Activated gamma-delta T cell (primary cell): ENCODE measurements at places on chromosomes 5 and 9.

DNA sequence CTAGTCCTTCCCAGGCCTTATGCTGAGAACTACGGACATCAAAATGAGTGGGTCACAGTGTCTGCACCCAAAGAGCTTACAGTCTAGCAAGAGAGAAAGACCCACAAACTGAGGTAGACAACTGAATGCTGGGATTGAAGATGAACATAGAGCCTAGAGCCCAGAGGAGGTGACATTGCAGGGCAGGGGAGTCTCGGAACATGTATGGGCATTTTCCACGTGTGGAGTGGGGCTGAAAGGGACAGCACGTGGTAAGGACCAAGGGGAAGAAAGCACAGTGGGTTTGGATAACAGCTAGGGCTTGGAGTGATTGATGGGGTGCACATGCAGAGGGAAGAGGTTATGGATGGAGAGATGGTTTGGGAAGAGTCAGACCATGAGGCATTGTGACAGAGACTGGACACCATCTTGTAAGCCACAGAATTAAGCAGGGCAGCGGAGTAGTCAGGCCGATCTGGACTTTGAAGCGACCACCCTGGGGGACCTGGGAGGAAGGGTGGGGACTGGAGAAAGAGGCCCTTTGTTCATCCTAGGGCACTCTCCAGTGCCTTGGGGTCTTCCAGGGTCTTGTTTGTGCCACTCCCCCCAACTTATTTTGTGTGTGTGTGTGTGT is 47.5 kb upstream of the SH3PXD2B start:
- DNase-seq = no peak

DNA sequence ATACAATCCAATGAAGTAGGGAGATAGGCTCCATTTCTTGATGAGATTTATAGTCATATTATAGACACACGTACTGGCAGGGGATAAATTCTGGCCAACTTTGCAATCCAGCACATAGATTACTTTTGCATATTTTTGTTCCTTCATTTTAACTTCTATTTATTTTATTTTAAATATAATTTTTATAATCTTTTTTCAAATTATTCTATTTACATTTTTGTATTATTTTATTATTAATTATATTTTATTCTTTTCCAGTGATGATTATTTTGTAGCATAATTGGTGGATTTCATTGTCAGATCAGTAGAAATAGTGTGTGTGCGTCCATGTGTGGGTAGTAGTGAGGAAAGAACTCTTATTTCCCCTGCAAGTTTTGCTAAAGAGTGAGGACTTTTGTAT is 980.1 kb upstream of the TYRP1 start:
- no peak for DNase-seq

DNA sequence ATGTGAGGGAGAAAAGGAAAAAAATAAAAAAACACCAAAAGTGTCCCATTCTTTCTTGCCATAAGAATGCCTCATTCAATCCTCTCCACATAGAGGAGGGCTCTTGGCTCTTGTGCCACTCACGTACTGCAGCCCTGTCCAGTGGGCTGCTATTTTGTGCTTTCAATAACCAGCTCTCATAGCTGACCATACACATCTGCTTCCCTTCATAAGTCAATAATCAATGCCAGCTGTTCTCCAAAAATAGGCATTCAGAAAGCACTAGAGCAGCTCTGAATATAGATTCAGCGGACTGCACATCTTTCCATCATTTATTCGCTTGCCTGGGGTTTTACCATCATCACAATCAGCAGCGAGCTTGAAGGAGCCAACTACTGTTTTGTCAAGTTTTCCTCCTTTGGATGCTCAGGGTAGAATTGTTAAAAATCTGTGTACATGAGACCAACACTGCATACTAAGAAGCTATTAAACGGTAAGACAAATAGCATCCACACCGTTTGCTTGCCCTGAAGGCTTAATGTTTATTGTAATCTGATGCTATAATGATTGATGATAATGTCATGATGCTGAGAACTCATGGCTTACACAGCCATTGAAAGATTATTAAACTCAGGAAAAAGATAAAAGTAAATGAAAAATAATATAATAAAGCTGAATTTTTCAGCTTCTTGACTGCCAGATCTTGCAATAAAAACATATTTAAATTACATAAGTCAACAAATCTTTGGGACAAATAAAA is 80.0 kb downstream of the OXCT1 start:
- DNase-seq = no peak

- DNase-seq = no peak
Observed at GRCh38 chr9:27818348-27818747, 245.1 kb upstream of the C9orf72 start.

DNA sequence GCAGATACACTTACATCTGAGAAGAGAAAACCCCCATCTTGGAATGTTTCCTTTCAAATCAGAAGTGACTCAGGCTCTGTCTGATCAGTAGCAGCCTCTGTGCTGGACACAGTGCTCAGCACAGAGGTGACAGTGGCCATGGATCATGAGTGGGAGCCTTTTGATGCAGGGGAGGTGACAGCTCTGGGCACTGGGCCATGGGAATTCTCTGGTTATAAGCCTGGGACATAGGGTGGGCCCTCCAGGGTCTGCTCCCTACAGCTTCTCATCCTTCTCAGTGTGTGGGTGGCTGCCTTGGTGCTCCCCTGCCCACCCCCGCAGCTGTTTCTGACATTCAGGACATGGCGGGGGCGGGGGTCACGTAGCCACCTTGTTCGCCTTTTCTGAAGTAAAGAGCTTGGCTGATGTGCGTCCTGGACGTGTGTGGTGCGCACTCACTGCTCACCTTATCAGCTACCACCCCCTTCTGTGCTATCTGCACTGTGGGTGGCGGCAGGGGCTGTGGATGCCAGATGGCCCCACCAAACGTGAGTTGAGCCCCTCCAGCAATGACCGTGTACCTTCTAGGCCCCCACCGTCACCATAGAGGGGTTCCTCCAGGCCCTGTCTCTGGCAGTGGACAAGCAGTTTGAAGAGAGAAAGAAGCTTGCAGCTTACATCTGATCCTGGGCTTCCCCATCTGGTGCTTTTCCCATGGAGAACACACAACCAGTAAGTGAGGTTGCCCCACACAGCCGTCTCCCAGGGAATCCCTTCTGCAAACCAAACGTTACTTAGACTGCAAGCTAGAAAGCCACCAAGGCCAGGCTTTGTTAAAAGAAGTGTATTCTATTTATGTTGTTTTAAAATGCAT is 24.0 kb downstream of the TRIP13 start:
- no peak for DNase-seq

DNA sequence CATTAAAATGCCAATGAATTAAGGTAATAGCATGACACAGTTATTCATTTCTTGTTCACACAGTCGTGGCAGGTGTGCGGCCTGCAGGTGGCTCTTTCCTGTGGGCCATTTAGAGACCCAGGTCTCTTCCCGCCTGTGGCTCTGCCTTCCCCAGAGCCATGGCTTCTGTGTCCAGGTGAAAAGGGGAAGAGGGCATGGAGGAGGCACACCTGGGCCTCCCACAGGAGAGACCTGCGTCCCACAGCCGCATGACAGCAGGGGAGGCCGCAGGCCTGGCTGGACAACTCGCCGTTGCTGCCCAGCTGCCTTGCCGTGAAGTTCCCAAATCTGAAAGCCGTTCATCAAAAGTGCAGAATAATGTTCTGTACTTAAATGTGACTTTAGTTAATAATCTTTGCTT is 14.4 kb upstream of the PLEKHG4B start:
- no peak for DNase-seq

DNA sequence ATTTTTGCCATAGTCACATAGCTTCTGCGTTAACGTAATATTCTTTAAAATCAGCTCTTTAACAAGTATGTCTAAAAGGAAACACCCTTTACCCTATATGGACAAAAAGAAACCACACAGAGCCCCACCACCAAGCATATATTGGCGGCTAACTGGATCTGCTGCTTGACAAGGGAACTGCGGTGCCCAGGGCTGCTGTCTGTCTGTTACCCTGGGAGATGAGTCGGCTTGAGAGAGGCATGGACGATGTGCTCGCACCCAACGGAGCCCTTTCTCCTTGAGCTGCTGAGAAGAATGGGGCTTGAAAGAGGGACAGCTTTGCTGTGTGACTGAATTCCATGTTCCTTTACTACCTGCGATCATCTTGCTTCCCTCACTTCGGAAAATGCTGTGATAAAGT is 158.6 kb upstream of the SHB start:
- no peak for DNase-seq

DNA sequence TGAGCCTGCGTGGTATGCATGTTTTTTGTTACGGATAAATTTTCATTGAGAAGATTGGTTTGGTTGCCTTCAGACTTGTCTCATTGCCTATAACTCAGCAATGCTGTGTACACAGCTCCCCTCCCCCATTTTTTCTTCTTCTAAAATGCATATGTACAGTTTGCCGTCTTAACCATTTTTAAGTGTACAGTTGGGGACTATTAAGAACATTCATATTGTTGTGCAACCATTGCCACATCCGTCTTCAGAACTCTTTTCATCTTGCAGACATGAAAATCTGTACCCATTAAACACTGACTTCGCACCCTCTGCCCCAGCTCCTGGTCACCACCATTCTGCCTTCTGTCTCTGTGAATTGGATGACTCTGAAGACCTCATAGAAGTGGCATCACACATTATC is 6.2 kb downstream of the EXOC3 start:
- no peak for DNase-seq

GRCh38 chr9:14750821-14751220 is 28.3 kb upstream of the CER1 start:
- no peak for DNase-seq

DNA sequence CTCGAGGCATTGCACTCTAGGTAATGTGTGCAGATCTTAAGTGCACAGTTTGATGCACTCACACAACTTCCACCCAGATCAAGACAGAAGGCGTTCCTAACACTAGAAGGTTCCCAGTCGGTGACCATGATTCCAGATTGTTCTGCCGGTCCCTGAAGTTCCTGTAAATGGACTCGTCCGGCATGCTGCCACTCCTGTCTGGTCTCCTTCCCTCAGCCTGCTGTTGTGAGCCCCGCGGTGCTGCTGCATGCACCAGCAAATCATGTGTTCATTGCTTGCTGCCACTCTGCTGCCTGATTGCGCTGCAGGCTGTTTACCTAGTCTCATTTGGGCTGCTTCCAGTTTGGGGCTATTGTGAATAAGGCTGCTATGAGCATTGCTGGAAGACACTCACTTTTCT is 11.5 kb downstream of the STKLD1 start:
- DNase-seq = no peak

DNA sequence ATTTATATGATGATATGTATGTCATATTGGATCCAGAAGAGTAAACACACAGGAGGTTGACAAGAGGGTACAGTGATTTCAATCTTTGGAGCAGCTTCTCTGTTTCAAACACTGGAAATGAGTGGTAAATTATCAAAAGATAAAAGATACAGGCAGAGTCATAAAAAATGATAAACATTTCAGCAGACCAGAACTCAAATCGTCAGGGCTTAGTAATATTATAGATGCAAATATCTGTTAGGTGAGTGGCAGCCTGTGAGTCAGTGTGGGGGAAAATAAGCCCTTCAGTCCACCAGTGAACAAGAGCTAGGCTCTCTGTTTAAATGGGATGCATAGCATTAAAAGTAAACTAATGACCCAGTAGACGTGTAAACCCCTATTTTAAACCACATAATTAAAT is 1378.1 kb downstream of the EFNA5 start:
- no peak for DNase-seq

- DNase-seq = no peak
Observed at GRCh38 chr5:39709032-39709431, 284.3 kb upstream of the DAB2 start.

- DNase-seq = no peak
Observed at GRCh38 chr5:59999056-59999455, 105.5 kb upstream of the PDE4D start.

DNA sequence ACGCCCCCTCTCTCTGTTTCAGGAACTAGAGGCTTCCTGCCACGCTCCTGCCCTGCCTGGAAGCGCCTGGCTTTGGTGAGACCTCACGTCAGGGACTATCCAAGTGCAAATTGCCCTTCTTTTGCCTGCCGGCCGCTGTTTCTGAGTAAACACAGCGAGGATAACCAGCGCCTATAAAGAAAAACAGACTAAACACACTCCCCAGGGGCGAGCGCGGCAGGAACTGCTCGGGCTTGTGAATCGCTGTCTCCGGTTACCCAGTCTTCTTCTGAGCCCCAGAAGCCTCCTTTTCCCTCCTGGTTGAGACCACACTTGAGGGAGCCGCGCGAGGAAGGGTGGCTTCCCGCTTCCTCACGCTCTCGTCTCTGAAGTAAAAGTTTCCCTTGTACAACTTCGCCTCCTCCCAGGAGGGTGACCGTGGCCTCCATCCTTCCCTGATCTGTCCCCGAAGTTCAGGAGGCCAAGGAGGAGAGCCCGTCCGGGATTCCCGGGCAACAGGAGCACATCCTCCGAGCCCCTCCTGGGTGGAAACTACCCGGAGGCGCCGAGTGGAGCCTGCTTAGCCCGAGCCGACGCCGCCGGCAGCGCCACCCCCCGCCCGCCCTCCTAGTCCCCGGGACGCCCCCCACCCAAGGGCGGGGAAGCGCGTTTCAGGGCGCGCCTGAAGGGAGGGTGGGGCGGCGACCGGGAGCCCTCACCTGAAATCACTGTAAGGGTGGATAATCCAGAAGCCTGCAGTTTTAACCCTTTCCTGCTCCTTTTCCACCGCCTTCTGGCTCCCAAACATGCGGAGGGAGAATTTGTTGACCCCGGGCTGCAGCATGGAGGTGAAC is 993 bp downstream of the HCN1 start:
- no peak for DNase-seq

DNA sequence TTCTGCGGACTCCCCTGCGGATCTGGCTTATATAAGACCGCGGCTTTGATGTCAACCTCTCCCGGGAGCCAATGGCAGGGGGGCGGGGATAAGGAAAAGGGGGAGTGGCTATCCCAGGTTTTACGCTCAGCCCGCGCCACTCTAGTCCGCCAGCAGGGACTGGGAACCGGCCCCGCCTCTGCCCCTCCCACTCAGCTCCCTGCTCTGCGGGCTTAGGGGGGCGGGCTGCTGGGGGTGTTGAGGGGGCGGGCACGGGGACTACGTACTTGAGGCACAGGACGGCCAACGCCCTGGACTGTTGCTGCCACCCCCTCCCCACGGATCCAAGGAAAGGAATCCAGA is at the start of gene HAND1:
Gene HAND1 (minus strand): TSS at position 4 of the 342 bp plus-strand sequence. CDS start 219 bp downstream, outside the sequence.
- no peak for DNase-seq

DNA sequence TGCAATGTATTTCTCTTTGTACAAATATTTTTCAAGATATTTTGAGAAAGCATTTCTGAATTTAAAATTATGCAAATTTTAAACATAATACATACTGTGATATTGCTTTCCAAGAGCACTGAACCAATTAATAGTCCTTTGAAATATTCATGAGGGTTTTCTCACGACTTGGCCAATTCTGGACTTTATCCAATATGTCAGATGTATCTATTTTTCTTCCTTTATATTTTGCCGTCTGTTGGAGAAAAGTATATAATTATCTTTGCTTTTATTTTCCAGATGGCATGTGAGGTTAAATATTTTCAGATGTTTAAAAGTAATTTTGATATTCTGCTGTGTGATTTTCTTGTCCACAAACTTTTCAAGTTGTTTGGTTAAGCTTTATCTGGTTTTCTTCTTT is 378.9 kb downstream of the SLCO4C1 start:
- DNase-seq = no peak

GRCh38 chr5:89270901-89271300 is 387.9 kb upstream of the MEF2C start:
- no peak for DNase-seq

- DNase-seq = no peak
Observed at GRCh38 chr9:71368157-71368556, 246.7 kb upstream of the TRPM3 start.

GRCh38 chr5:139644646-139645429 is 3.3 kb upstream of the CXXC5 start:
- no peak for DNase-seq
